Activated CD4-positive, CD25-positive, alpha-beta regulatory T cell (primary cell): ENCODE measurements at places on chromosomes 1 and 21.
A peak's percentile ranks its signal among the peaks of the same experiment; 100 is the strongest.

DNA sequence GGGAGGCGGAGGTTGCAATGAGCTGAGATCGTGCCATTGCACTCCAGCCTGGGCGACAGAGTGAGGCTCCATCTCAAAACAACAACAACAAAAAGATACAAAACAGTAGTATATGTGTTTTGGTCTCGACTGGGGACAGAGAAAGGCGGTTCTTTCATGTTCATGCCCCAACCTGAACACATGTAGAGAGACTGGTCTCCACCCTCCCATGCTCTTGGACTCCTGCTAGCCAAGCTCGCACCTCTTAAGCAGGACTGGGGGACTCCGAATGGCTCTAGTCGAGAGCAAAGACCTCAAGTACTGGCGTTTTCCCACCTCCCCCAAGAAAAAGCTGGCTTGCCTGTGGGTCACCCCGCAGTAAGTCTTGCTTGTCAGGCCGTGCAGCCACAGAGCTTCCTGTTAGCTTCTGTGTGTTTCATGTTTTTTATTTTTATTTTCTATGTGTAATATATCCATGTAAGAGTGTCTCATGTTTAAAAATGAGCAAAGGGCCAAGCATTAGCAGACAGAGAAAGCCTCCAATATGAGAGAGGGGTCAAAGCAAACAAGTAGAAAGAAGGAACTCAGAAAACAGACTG is 91.6 kb downstream of the SCCPDH start:
- DNase-seq: no peak

DNA sequence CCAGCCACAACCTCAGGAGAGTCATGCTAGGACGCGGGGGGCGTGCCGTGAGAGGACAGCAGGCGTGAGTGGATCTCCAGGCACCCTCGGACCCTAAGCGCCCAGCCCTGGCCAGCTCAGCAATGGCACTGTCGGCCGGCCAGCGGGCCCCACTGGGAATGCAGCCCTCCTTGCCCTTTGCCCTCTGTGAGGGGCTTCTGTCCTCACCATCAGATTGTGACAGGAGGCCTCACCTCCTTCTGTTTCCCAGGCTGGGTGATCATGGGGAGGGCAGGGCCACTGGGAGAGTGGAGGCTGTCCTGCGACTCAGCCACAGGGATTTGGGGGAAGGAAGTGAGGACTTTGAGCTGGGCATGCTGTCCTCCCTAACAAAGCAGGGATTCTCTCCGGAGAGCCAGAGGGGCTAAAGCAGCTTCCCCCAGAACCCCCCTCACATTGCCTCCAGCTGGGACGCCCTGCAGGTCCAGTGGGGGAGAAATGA is 6.6 kb upstream of the LRRC3 start:
- no peak for DNase-seq

DNA sequence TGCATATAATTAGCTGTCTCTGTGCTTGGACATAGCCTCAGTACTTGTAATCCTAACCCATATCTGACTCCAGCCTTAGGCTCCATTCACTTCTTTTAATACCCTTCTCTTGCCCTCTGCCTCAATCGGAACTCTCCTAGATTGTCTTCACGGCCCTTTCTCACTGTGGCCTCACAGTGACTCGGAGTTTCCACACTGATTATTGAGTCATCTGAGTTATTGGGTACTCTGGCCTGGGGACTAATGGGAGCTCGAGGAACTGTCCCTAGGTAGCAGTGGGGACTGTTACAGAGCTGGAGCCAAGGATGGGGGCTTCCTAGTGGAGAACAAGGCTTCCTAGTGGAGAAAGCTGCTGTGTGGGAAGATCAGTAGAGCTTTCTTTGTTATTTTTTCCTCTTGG is 17.0 kb downstream of the TRAF5 start:
- no peak for DNase-seq

- no peak for DNase-seq
These were observed 49.6 kb downstream of the KRTAP19-8 start for GRCh38 chr21:30988706-30989105.

DNA sequence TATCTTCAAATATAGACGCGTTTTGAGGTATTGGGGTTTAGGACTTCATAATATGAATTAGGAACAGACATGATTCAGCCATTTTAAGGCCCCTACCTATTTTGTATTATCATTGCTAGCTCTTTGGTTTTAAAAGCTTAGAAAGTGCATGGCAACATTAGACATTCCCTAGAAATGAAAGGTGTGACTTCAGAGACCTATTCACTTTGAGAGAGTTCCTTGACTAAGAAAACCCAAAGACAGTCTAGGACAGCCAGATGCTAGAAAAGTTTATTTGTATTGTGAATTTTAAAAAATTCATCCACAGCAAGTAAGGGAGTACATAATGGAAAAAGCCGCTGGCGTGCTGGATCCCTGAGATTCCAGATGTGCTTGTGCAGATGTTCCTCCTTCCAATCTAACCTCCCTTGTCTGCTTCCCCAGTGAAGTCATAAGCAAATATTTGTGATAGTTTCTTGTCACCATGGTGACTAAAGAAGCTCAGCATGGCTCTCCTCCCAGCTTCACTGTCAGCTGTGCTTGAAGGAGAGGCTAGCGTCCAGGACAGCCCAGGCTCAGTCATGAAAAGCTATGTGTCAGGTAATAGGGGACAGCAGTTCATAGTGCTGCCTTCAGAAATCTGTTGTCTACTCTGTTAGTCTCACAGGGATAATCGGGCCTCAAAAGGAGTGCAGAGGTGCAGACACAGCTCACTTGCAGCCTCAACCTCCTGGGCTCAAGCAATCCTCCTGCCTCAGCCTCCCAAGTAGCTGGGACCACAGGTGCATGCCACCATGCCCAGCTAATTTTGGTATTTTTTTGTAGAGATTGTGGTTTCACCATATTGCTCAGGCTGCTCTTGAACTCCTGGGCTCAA is 34.8 kb downstream of the KPNA6 start:
- DNase-seq: no peak

DNA sequence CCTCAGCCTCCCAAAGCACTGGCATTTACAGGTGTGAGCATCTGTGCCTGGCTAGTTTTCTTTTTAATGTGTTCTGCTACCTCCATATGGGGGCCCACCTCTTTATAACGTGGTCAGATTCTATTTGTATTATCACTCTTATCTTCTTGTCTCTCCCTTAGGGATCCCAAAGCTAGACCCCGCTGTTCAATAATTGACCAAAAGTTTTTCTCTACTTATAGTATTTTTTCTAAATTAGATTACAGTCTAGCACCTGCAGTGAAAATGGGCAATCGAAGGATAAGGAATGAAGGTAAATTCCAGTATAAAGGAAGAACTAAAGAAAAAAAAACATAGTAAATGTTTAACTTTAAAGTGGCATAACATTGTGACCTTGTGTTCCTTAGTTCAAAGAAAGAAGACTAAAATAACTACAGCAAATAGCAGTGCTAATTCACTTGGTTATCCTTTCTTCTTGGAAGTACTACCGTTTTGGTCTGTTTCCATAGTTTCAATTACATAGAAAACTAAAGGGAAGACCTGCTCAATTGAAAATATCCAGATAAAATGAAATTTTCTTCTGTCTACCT is 24.1 kb downstream of the NFYC start:
- DNase-seq: no peak

GRCh38 chr1:206729507-206729906 is 41.1 kb upstream of the IL19 start:
- no peak for DNase-seq

DNA sequence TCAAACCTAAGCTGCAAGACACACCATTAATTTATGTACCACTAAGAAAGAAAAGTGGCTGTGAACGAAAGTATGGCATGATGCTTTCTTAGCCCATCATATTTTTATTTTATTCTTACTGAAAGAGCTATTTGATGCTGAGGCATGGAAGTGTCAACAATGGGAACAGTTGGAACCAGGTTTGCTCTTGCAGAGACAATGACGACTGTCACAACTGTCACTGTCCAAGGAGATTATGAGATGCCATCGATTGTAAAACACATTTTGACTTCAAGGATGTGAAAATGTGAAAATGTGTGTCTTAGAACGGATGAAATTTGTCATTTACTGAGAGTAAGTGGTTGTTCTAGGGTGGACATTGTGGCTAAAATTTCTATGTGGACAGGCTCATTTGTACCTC is 2.8 kb upstream of the ACTL8 start:
- DNase-seq: no peak

GRCh38 chr1:28910379-28911115 is 3.8 kb upstream of the EPB41 start:
- DNase-seq: no peak

DNA sequence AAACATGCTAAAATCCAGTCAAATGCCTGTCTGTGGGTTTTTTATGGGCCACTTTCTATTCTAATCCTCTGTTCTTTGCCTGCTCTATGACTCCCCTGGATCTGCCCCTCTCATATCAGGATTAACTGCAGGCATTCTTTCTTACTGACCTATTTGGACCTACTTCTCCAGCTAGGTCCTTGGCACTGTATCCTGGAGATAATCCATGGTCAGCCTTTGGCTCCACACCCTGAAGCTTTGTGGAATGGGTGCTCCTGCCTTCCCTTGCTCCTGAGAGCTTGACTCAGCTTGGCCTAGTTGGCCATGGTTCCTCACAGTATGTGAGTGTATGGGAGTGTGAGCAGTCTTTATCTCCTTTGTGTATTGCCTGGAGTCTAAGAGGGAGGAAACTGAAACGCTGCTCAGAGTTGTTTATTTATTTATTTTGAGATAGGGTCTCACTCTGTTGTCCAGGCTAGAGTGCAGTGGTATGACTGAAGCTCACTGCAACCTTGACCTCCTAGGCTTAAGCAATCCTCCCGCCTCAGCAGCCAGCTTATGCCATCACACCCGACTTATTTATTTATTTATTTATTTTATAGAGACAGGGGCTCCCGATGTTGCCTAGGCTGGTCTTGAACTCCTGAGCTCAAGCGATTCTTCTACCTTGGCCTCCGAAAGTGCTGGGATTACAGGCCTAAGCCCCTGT is 28.7 kb upstream of the CDC14A start:
- DNase-seq: no peak

- DNase-seq: no peak
These were observed 69.5 kb upstream of the DESI2 start for GRCh38 chr1:244583358-244583982.

DNA sequence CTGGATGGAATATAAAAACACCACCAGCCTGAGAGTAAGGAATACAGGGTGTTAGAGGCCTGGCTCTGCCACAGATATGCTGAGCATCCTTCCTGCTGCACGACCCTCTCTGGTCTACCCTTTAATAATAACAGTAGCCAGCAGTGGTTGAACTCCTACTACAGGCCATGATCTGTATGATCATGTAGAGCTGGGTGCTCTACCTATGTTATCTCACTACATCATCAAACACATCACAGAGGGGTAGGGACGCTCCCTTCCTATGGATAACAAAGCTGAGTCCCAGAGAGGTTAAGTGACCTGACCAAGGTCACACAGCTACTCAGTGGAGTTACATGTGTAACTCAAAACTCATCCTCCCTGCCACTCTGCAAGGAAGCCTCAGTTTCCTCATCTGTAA is 13.0 kb upstream of the MYOM3 start:
- no peak for DNase-seq

GRCh38 chr1:67468066-67468718 is 38.0 kb upstream of the SERBP1 start:
- no peak for DNase-seq

- DNase-seq: no peak
These were observed 67.6 kb downstream of the SEC16B start for GRCh38 chr1:177902266-177902665.

DNA sequence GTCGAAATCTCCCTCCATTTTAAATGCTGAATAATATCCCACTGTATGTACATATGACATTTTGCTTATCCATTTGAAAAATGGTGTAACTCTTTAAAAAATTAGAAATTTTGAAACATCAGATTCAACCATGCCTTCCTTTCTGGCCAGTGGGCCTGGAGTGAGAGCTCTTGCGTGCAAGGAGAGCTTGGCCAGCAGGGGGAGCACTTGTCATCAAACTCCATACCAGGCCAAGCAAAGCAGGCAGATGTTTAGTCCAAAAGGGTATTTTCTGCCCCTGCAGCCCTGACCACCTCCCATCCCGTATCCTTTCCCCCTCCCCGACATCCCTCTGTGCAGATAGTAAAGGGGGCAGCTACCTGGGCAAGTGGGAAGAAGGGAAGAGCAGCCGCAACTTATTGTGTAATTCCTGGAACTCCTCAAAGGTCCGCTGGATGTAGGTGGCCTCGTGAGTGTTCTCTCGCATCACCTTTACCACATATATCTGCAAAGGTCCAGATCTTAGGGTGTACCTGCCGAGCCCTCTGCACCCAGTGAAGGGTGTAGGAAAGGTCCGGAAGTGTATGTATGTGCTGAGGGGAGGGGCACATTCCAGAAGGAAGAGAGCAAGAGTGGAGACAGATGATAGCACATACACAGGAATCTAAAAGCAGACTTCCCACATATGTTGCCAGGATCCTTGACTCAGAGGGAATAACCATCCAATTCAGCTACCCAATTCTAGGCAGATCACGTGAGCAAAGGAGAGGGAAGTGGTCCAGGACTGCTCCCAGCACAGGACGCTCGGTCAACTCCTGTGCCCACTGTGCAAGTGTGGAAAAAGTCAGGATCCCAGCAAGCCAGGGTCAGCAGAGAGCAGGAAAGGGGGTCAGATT is 19.9 kb upstream of the PPP1R15B start:
- peak; percentile 73 for DNase-seq

GRCh38 chr1:163083690-163084089 is 14.5 kb downstream of the RGS4 start:
- no peak for DNase-seq

DNA sequence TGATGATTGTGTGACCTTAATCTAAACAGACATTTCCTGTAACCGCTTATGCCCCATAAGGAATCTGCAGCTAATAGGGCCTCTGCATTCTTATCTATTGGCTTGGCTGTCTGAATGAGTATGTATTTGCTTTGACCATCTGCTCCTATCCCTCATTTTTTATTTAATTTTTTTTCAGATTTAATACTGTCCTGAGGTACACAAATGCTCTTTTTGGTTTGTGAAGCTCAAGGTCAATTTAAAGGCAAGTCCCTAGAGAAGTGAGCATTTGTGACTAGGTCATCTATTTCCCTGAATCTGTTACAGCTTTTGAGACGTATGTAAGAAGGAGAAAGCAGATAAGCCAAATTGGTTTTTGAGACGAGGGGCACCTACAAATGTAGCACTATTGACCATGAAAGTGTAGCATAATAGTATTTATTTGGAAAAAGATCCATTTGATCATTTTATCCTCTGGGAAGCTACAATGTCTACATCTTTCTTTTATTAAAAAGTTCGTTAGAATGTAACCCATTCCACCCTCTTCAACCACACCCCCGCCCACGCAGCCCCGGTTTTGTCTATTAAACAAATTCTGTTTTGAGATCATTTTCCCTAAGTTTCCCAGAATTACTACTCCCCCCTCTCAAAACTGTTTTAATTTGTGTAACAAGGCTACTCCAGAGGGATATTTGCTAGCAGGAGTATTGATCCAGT is 69.2 kb upstream of the HSPA13 start:
- DNase-seq: no peak
